Omental fat pad (tissue), 4 donors: ENCODE measurements at places on chromosomes 12 and 14. TPM values are rescaled to one million over a fixed set of nuclear protein-coding genes. Genes with fewer than 3 reads are reported as not detected.

- DNase-seq = no peak
These were observed 20.7 kb downstream of the SLC7A7 start for GRCh38 chr14:22794551-22794951.

GRCh38 chr14:60220084-60220483, 28.9 kb upstream of the PPM1A start:
- DNase-seq = no peak

GRCh38 chr12:67356380-67356774, 87.2 kb downstream of the CAND1 start:
- DNase-seq = no peak

GRCh38 chr12:76586764-76587395, 27.3 kb upstream of the OSBPL8 start:
- no peak for DNase-seq

- DNase-seq = no peak
These were observed 44.4 kb upstream of the IQSEC3 start for GRCh38 chr12:22190-22529.

DNA sequence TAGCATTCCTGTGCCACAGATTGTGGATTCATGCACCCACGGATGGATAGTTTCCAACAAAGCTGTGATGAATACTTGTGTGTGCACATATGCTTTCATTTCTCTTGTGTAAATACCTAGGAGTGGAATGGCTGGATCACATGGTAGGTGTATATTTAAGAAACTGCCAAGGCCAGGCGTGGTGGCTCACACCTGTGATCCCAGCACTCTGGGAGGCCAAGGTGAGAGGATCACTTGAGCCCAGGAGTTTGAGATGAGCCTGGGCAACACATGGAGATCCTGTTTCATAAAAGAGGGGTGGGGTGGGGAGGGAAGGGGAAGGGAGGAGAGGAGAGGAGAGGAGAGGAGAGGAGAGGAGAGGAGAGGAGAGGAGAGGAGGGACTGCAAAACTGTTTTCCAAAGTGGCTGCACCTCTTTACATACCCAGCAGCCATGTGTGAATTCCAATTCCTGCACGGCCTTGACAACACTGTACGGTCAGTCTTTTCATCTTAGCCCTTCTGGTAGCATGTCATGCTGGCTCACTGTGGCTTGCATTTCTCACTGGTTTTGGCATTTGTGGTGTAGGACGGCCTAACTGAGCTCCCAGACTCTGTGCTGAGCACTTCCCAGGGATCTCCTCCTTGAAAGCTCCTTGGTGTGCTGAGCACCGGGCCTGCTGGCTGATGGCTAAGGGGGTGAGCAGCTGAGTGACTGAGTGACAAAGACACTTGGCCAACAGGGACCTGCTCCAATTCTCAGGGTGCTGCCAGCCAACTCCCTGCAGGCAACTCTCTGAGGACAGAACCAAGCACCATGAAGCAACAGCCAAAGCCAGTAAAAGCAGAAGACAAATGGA, 27.9 kb downstream of the SYNE3 start:
- DNase-seq = no peak

Gene CACNA2D4
- 13.0 TPM for total RNA-seq

DNA sequence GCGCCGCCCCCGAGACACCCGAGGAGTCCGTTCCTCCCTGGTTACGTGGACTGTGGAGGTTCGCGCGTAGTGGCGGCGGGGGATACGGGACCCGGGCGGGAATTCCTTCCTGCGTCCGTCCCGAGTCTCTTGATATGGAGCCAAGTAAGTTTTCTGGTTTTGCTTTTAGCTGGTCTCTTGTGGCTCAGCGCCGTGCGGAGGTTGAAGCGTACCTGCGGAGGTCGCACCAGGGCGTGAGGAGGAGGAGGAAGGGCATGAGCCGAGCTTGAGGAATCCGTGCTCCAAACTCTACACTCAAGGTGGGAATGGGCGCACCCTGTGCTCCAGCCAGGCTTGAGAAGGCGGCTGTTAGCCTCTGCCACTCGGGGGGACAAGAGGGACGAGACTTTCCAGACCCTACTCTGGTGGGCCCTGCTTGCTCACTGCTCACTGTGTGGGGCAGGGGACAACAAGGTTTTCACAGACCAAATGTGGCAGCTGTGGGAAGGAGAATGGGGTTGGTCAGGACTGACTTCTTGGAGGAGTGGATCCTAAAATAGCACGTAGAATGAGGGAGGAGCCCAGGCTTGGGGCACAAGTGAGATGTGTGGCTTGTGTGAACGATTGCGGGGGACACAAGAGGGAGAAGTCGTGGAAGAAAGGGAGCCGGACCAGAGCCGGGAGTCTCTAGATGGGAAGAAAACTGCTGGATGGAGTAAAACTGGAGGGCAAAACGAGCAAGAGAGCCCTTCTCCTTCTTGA, 577 bp downstream of the ATG101 start:
- DNase-seq = no peak

DNA sequence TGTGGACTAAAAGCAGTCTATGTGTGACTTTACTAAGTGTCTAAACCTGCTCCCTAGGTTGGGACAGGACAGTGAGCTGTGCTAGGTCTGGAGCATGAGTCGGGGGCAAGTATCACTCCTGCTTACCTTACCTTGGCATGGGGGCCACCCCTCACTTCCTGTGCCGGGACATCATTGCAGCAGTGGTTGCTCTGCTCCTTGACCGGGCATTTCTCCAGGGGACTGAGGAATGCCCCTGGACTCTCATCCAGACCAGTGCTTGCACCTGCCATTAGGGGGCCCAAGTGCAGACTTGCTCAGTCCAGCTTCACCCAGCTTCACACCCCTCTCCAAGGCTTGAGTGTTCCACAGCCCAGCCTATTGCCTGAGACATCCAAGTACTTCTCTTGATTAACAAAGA, 84.7 kb upstream of the NELL2 start:
- DNase-seq = no peak

Gene CTDSP2
- 171 TPM for total RNA-seq
